Adipocyte (in vitro differentiated cells): ENCODE measurements at places on chromosomes 6 and 20.

- DNase-seq: no peak
Observed at GRCh38 chr6:32814145-32814544, 2.7 kb downstream of the HLA-DOB start.

- peak; percentile 75 for DNase-seq
Observed at GRCh38 chr20:50054626-50055511, 58.1 kb downstream of the UBE2V1 start.

- peak; percentile 79 for DNase-seq
Observed at GRCh38 chr6:38508894-38509293, 130.8 kb downstream of the BTBD9 start.

- DNase-seq: peak; percentile 34
Observed at GRCh38 chr6:145823328-145823944, 8.8 kb upstream of the FBXO30 start.

- DNase-seq: no peak
Observed at GRCh38 chr20:55805138-55805537, 200.2 kb downstream of the CBLN4 start.

DNA sequence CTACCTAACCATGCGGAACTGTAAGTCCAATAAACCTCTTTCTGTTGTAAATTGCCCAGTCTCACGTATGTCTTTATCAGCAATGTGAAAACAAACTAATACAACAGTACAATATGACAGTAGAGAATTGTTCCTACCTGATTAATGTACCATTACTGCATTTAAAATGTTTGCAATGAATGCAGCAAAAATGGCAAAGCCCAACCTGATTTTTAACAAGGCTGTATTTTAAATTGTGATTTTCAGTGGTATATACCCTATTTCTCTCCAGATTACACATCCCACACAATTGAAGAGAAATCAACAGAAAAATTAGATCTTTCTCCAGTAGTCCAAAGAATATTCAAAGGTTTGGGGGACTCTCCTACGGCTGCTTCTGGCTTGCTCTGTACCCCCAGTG, 3.3 kb upstream of the PCSK2 start:
- no peak for DNase-seq

GRCh38 chr6:42012501-42013133, 37.7 kb upstream of the TAF8 start:
- peak; percentile 51 for DNase-seq

DNA sequence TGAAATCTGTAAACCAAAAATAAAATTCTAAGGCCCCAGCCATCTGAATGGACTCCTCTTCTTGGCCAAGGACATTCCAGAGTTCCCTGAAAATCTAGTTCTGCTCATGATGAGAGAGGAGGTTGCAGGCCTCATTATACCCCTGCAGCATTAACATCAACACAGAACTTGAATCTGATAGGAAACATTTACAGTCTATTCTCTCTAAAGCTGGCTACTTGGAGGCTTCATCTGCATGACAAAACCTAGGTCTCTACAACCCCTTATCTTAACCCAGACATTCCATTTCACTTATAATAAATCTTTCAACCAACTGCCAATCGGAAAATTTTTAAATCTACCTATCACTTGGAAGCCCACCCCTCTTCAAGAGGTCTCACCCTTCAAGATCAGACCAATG, 15.7 kb downstream of the RTN4IP1 start:
- no peak for DNase-seq

DNA sequence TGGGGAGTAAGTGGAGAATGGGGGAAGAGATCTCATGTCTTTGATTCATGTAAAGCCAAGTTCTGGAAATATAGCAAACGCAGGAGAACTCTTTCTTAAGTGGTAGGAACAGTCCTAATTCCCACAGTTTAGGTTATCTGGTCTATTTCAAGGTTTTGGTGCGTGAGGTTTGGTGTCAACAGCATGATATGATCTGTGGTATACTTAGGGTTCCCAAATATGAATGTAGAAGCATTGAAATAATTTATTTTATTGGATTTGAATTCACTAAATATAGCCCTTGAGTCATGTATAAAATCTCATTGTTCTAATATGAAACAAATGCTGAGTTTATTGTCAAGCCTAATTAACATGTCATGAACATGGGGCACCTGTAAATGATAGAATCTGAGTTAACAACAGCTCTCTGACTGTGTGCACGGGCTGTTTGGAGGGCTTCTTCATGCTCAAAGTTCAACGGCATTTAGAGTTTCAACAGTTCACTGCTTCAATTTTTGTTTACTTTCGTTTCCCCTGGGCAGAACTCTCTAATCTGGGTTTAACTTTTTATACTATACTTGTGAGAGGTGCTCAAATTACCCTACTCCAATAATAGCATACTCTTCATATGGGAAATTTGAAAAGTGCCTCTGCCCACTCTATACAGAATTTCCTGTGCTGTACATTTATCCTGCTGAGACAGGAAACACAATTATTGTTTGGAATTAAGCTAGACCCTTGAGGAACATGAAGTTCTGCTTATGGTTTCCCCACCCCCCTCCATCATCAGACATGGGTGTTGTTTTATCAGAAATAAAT, 236.3 kb upstream of the ZNF217 start:
- peak; percentile 78 for DNase-seq

DNA sequence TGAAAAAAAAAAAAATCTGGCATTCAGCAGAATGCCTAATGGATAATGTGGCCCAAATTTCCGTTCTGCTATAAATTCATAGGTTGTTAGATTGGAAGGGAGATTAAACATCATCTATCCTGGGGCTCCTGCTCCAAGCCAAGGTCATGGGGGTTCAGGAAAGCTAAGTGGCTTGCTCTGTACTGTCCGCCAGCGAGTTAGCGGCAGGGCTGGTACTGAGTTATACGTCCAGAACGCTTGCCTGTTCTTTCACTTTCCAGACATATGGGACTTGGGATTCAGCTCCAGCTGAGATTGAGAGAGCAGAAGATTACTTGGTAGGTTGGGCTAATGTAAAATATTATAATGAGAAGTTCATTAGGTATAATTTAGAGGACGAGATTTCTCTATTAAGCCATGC, 858 bp downstream of the RWDD1 start:
- peak; percentile 80 for DNase-seq

GRCh38 chr20:46823271-46823751, 71.3 kb upstream of the EYA2 start:
- no peak for DNase-seq

DNA sequence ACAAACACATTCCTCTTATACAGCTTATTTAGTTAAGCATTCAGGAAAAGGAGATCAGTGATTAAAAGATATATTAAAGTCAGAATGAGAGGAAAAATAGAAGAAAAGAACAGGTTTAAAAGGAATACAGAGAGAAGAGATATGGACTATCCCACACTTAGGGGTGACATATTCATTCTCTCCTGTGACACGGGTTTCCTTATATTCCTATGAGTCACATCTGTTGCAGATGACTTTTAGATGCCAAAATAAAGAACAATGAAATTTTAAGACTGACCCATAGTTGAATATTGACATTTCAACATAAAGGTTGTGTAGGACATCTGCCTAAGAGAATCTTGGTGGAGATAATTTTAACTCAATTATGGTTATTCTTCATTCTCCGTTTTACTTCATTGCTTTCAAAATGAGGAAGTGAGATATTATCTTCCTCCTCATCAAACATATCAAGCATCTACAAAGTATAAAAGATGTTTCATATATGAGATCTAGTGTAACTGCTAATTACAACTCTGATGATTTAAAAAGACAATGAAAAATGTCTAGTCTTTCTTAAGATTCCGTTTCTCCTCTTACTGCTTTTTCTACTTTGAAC, 1336.7 kb upstream of the CITED2 start:
- no peak for DNase-seq

DNA sequence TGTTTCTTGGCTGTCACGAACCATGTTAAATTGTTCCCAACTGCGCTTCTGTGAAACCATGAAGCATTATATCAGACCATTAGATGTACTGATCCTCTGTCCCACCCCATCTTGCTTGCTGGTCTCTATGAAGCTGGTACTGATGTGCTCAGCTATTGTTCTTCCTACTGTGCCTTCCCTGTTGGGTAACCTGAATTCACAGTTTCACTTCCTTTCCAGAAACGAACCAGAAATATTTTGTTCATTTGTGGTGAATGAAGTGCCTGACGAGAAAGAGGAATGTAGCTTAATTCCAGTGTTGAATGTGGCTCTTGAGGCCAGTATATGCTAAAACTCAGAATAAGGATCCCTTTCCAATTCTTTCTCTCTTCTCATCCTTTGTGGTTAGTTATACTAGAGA, 58.1 kb upstream of the SNAP91 start:
- DNase-seq: no peak

DNA sequence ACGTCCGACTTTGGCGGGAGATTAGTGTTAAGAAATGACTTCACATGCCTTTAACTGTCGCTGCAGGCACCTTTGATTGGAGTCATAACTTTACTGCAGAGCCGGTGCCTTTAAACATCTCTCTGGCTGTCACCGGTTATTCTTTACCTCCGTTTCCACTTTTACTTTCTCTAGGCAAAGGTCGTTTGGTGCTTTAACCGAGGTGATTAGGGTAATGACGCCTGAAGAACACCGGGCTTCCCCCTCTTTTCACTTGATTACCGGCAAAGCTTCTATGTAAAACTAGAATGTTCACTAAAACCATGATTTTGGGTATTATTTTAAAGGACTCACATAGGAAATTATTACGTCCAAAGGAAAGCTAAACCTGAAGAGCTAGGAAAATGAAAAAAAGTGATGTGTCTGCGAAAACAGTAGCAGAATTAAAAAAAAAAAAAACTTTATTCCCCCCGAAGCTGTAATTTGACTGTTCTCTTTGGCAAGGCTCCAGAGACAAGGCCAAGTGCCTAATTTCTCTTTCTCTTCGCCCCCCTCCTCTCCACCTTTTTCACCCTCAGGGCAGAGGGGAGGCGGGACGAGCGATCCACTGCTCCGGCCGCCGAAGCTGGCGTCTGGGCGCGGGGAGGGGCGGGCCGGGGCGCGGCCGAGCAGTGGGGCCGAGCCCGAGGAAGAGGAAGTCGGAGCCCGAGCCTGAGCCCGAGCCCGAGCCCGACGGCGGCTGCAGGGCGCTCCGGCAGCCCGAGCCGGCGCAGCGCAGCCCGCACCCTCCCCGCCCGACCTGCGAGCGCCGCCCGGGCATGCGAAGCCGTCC, at the start of gene PLEKHG1:
TSS of gene PLEKHG1 (plus strand) at position 687 of the 811 bp plus-strand sequence. CDS start 133,797 bp downstream, outside the sequence.
- DNase-seq: peak; percentile 70

- DNase-seq: no peak
Observed at GRCh38 chr6:113662093-113662665, 195.0 kb upstream of the MARCKS start.

DNA sequence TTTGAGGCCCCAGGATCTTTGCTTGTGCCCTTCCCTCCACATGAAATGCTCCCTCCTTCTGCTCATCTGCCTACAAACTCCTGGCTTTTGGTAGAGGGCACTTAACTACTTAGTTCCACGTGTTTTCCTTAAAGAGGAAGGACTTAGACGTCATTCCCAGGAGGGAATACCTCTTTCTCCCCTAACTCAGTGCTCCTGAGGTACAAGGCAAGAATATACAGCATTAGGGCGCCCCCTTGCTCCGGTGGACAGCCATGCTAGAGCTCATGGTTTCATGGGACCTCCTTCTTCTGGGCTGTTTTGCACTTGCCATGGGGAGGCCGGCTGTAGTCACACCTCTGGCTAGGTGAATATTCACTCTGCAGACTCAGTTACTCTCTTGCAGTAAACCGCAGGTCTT, 93.8 kb upstream of the LY86 start:
- no peak for DNase-seq

- no peak for DNase-seq
Observed at GRCh38 chr6:37272834-37273566, 15.1 kb upstream of the TMEM217 start.

- DNase-seq: no peak
Observed at GRCh38 chr6:84871925-84872324, 107.5 kb upstream of the TBX18 start.

DNA sequence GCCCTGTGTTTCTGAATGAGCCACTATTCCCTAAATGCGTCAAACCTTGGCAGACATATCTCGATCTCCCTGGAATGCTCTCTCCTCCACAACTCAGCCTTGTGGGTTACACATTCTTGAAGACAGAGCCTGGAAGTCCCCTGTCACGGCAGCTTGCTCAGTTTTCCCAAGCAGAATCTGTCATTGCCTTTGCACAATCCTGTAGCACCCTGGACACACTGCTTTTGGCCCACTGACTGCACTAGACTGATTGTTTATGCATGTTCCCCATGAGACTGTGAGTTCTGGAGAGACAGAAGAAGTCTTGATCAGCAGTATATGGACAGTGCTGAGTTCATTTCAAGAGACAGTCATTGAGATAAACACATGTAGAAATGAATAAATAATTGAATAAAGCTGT, 406.7 kb downstream of the CD83 start:
- DNase-seq: peak; percentile 18

GRCh38 chr6:79605061-79605460, 26.1 kb upstream of the SH3BGRL2 start:
- DNase-seq: no peak

GRCh38 chr20:50729901-50730764, 1.2 kb upstream of the PARD6B start:
- peak; percentile 40 for DNase-seq

DNA sequence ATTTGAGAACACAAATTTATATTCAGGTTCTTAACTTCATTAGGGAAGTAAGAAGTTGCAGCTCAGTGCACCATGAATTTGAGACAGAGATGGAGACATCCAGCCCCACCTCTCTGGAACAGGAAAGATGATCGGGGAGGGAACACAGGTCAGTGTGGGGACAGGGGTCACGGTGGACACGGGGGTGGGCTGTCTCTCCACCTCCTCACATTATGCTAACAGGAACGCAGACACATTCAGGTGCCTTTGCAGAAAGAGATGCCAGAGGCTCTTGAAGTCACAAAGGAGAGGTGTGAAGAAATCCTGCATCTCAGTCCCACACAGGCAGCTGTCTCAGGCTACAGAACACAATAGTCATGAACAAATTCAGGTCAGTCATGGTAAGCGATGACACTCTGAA, 3.1 kb downstream of the HLA-C start:
- DNase-seq: no peak
